ENCODE measurements at places on chromosomes 6 and 20.
A peak's percentile ranks its signal among the peaks of the same experiment; 100 is the strongest.

- DNase-seq = no peak
Observed at GRCh38 chr6:5463690-5464089, 202.4 kb downstream of the FARS2 start.

- DNase-seq = no peak
Observed at GRCh38 chr6:5083307-5083583, 1.9 kb upstream of the PPP1R3G start.

- DNase-seq = no peak
Observed at GRCh38 chr6:32995448-32995847, 13.9 kb downstream of the HLA-DOA start.

DNA sequence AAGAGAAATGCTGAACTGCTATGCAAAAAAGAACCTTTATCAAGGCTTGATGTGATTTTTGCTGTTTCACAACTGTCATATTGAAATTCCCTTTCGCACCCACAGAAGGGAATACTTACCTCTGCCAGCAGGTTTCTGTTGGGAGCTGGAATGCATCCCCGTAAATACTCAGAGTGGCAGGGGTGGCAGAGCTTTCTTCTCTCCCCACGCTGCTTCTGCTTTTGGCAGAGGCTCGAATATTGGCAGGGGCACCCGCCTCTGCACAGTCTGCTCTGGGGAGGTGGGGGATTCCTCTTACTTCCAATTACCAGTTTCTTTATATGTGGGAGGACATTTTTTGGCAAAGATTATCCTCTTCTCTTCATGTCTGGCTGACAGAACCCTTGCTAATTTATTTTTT is 28.4 kb downstream of the TMEM200A start:
- no peak for DNase-seq

DNA sequence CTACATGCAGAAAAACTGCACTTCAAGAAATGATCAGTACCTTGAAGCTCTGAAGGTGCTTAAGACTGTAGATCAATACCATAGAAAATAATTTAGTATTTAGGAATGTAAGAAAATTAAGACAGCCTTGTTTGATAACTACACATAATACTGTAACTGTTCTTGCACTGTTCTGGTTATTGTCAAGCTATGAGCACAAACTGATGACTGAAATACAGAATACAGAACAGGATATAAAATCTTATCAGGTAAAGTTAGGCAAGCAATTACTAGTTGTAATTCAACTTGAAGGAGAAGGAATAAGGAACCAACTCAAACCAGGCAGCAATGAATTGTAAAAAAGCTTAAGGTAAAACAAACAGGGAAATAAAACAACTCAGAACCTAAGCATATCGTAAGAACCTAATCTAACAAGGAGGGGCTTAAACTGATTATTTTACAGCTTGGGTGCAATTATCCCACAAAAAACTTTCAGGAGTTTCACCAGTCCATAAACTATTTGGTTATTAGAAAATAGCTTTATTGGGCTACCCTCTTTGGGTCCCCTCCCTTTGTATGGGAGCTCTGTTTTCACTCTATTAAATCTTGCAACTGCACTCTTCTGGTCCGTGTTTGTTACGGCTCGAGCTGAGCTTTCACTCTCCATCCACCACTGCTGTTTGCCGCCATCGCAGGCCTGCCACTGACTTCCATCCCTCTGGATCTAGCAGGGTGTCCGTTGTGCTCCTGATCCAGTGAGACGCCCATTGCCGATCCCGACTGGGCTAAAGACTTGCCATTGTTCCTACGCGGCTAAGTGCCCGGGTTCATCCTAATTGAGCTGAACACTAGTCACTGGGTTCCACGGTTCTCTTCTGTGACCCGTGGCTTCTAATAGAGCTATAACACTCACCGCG is 97.7 kb downstream of the ATG5 start:
- no peak for DNase-seq

DNA sequence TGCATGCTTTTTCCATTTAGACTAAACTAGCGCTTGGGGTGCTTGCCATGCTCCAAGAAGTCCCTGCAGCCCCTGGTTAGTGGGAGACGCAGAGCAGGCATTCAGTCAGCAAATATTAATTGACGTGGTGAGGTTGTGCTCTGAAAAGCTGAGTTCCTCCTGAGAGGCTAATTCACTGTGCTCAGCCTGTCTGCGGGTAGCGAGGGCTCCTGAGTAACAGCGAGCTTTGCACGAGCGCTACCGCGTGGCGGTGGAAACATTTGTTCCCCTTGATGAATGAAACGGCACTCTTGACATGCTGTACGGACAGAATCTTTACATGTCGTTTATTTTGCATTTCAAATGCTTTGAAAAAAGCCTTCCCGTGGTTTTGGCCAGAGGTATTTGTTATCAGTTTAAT is 170.6 kb upstream of the AGPAT4 start:
- no peak for DNase-seq

- peak; percentile 49 for DNase-seq
Observed at GRCh38 chr6:130632277-130632676, 194.9 kb upstream of the SMLR1 start.

GRCh38 chr6:52000064-52000463 is 87.3 kb downstream of the PKHD1 start:
- DNase-seq = no peak
